ENCODE measurements at places on chromosomes 7 and 10. TPM values are rescaled to one million over a fixed set of nuclear protein-coding genes. Genes with fewer than 3 reads are reported as not detected.

DNA sequence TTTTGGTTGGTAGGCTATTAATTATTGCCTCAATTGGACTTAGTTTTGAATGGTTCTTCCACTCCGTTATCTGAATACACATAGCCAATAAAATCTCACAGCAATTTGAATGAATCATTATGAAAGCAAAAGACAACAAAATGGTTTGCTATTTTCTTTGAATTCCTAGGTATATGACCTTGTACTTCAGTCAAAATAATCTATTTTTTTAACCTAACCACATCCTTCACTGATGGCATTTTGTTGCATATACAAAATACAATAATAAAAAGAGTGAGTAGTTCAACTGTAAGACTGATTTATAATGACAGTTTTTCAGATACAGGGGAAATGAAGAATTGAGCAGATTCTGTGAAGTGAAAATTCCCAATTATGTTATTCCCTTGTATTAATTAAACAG, 433.1 kb downstream of the HTR7 start:
- no peak for DNase-seq

The PDZD7 gene
- total RNA-seq: 0.47 TPM

DNA sequence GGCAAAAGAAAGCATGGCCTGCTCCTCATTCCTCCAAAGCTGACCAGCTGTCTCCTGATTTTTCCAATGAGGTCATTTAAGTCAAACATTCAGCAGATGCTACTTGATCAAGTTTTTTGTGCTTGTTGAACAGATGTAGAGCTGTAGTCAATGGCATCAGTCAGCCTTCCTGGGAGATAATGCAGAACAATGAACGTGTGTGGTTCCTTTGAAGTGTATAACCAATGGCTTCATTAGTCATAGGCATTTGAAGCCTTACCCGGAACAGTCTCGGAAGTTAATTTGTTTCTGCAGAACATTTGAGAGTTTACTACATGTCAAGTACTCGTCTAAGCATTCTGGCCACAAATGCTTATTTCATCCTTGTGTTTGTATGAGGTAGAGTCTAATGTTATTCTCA, 227.1 kb downstream of the ADRA2A start:
- no peak for DNase-seq

DNA sequence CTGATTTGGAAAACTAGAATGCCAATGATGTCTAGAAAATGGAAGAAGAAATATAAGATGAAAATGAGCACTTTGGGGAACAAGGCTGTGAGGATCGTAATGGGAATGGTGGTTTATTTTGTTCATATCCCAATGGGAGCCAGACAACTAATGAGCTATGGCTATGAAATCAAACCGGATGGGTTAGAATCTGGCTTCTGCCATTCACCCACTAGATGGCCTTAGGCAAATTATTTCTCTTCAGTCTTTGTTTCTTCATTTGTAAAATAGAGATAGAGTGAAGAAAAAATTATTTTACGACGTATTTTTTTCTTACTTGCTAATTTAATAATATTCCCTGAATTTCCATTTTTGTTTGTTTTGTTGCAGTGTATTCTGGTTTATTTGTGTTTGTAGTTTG, 572.1 kb upstream of the IGFBP3 start:
- no peak for DNase-seq

GRCh38 chr7:148108381-148108780, 482.2 kb upstream of the C7orf33 start:
- no peak for DNase-seq

Measured in activated T-helper 1 cell treated with anti-CD3 and anti-CD28 coated beads, Interleukin-12 subunit alpha, Interleukin-12 subunit beta, Interleukin-2, Interleukin-4 antibody, amounts not matched to agents 30 ng/mL and 10 ng/mL and 1 ng/mL, durations not matched to agents 14 hours and 24 hours and 36 hours (primary cell).